Kidney (tissue), 22 donors: ENCODE measurements at places on chromosomes 4 and X.

DNA sequence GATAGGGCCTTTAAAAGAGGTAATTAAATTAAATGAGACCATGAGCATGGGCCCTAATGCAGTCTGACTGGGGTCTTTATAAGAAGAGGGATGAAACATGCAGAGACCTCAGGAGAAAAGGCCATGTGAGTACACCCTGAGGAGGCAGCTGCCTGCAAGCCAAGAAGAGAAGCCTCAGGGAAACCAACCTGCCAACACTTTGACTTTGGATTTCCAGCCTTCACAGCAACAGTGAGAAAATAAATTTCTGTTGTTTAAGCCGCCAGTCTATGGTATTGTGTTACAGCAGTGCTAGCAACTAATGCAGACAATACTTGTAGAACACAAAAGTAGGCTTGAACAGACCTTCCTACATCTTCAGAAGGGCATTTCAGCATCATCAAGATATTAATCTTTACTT, 52.3 kb downstream of the SMAD1 start:
- DNase-seq, result no peak

- no peak for DNase-seq
These were observed 173.6 kb downstream of the AFAP1 start for GRCh38 chr4:7766086-7766485.

DNA sequence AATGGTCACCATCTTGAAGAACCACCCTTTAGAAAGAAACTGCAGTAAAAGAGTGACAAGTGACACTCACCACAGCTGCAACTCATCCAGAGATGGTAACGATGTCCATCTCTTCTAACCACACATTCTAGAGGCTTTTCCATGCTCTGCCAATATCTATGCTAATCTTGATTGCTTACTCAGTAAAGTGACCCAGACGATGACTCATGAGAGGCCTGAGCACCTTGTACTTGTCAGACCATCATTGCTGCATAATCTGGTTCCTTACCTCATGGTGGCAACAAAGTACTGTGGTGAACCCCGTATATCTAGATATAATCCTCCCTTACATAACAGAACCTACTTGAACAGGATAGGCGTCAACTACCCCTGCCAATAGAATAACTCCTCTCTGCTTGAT, 75.6 kb downstream of the CCNG2 start:
- DNase-seq, result no peak

GRCh38 chrX:13256603-13257002, 63.2 kb downstream of the ATXN3L start:
- DNase-seq, result no peak

DNA sequence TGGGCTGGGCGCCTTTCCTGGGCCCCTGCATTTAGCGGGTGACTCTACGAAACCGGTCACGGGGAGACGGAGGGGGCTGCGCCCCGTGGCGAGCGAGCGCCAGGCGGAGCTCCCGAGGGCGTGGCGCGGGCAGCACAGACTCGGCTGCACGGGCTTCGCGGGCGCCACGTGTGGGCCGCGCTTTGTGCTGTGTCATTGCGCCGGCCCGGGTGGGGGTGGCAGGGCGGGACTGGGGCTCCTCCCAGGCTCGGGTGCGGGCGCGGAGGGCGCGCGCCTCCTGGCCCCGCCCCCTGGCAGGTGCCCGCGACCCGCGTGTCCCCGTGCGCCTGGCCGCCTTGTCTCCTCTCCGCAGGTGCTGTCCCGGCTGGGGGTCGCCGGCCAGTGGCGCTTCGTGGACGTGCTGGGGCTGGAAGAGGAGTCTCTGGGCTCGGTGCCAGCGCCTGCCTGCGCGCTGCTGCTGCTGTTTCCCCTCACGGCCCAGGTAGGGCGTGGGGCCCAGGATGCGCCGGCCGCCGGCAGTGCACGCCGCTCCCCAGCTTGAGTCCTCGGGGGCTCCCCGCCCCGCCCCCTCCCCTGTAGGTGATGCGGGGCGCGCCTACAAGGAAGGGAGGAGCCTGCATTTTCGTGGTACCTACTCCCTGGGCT, 651 bp downstream of the UCHL1 start:
- DNase-seq, result peak; percentile 70

DNA sequence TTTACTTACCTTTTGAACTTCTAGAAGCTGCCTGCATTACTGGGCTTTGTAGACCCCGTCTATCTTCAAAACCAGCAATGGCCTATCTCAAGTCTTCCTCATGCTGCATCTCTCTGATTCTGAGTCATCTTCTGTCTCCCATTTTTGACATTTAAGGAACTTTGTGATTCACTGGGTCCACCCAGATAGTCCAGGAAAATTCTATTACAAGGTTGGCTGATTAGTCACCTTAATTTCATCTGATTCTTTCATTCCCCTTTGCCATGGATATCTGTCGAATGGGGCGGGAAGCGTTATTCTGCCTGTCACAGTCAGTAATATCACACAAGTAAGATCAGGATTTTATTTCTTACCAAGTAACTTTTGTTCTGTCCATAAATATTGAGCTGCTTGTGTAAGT, 618.0 kb downstream of the CCSER1 start:
- no peak for DNase-seq

DNA sequence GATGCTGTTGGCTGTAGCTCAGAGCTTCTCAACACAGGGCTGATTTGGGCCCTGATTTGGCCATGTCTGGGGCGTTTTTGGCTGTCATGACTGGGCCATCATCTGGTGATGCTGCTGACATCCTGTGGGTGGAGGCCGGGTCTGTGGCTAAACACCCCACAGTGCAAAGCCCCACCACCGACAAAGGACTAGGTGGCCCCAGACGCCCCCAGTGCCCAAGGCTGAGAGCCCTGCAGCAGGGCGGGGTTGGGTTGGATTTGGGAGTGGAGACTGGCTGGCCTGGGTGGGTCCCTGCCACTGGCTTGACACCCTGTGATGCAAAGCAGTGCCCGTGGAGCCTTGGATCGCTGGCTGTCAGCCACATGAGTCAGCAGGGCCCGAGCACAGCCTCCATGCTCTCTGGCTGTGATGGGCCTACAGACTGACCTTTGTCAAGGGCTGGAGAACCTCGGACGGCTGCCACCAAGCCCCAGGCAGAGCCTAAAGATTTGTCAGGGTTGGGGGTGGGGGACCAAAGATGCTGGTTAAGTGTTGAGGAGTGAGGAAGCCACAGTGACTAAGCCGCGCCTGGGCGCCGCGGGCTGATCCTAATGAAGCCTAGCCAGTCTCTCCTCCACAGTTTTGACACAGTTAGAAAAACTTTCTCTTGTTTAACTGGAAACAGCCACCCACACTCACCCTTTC, 28.3 kb downstream of the CYTL1 start:
- no peak for DNase-seq

GRCh38 chr4:140595065-140595464, 26.3 kb upstream of the UCP1 start:
- no peak for DNase-seq

GRCh38 chrX:44667771-44668170, 125.1 kb upstream of the FUNDC1 start:
- no peak for DNase-seq

DNA sequence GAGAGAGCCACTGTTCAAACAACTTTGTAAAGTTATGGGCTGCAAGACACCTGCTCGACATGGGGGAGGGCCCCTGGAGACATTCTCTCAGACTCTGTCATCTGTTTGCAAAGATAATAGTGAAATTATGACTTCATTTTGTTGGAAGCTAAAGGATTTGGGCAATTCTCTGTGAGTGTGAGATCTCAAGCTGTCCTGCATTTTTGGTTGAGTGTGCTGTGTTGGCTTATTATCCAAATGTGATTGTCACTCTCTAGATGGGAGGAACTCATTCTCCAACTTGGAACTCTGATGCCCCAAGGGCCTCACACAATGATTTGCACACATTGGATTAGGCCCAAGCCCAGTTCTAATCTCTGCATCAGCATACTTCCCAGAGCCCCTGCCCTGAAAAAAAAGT, 63.7 kb downstream of the STK32B start:
- DNase-seq, result no peak

- no peak for DNase-seq
These were observed 31.0 kb upstream of the BEX4 start for GRCh38 chrX:103183912-103184311.

DNA sequence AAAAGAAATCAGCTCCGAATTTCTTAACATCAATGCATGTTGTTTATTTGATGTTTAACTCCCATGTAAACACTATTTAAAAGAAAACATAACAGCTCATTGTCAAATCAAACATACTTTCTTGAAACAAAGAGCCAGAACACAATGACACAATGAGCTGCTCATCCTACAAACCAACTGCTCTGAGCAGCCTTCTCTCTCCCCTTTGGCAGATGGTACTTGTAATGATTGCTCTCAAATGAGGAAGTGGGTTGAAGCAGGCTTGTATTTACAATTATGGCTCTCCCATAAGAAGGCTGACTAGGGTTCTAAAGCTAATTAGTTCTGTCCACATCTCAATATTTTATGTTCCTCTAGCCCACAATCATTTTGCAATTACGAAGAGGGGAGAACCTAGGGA, 637.8 kb upstream of the ADGRL3 start:
- DNase-seq, result no peak

DNA sequence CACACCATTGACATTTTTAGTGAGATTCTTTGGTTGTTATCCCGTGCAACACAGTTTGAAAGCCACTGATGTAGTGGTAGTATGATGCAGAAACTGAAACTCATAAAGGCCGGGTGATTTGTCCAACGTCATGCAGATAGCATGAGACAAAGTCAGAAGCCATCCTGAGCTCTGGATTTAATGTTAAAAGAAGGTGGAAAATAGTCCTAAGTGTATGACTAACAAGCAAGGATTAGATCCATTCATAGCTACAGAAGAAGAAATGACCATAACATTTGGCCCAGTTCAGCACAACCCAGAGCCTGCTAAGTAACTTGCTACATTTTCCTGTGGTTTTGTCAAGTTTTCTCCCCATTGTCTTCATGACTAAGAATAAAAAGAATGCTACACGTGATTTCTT, 142.4 kb downstream of the AMELX start:
- DNase-seq, result no peak

GRCh38 chr4:14559646-14560045, 442.6 kb upstream of the CPEB2 start:
- no peak for DNase-seq

DNA sequence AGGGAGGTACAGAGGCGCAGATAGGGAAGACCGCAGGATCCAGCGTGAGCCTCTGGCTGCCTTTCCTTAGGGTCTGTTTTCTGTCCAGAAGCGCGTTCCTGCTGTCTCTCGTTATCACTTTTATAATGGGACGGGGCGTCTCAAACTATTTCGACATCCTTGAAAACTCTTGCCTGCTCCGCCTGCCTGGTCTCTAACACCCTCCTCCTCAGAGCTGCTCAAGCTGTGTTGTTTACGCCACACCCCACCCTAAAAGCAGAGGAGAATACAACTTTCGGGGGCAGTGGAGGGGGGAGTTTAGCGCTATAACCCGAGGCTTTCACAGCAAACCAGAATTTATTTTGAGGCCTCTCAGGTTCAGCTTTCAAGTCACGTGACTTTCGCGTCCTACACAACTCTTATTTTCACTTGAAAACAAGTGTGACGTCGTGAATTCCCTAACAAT, 646 bp upstream of the FAM3A start:
- no peak for DNase-seq

DNA sequence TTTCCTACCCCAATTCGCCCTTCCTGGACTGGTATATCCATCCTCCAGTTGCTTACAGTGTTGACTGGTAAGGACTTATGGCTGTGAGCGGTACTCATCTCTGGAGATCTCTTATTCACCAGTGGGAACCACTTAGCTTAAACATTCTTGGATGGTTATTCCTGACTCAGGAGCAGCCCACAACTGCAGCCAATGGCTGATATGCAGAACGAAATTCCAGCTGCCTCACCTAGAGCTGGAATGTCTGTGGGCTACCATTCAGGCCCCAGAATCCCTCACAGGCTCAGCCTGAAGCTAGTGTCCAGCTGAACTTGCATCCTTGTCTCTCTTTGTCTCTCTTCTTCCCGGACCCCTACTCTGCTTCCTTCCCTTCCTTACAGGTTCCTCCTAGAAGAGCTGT, 138.9 kb upstream of the SMIM31 start:
- DNase-seq, result no peak

- no peak for DNase-seq
These were observed 166.7 kb downstream of the PRDM5 start for GRCh38 chr4:120755864-120756263.

- no peak for DNase-seq
These were observed 118.7 kb downstream of the ZIC3 start for GRCh38 chrX:137684591-137684990.

- no peak for DNase-seq
These were observed 28.5 kb upstream of the WNK3 start for GRCh38 chrX:54386314-54386713.

GRCh38 chrX:10397349-10397748, 223.0 kb downstream of the MID1 start:
- no peak for DNase-seq

DNA sequence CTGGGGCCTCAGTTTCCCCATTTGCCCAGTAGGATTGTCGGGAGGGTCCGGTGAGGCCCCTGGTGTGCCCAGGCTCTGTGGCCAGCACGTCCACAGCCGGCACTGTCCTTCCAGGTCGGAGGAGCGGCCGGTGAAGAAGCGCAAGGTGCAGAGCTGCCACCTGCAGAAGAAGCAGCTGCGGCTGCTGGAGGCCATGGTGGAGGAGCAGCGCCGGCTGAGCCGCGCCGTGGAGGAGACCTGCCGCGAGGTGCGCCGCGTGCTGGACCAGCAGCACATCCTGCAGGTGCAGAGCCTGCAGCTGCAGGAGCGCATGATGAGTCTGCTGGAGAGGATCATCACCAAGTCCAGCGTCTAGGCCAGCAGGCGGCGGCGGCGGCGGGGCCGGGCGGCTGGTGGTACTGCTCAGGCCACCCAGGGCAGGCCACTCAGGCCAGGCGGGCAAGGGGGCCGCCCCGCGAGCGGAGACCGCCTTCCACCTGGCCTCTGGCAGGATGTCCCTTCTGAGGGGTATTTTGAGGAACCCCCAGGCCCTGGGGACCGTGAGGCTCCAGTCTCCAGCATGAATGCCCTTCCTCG, 6.7 kb downstream of the MSANTD1 start:
- peak; percentile 26 for DNase-seq

DNA sequence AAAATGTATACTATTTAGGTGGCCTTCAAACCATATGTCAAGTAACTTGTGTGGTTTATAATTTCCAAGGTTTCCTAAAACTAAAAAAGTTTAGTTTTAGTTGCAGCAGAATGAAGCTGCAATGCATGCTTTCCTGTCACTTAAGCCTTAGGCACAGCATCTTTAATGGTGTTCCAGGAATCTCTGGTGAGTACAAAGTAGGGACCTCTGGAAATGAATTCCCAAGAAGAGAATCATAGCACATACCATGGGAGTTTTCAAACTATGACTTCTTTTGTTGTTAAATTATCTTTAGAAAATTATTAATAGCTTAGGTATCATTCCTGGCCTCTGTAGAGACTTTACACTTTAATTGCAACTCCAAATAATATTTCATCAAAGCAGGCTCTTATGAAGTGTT, 1005.9 kb upstream of the PABPC4L start:
- DNase-seq, result no peak

DNA sequence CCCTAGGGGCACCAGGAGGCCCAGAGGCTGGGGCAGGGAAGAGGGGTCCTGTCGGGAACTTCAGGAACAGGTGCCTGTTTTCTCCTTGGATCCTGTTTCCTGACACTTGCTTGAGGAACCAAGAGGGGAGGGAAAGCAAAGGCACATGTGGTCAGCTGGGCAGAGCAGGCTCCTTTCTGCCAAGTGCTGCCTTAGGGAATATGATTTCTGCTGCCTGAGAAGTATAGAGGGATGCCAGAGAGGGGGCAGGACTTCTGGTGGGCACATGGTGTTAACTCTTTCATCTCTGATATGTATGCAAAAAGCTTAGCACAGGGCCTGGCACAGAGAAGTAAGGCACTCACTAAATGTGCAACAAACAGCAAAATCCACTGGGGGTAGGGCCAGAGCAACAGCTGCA, 51.2 kb upstream of the PJA1 start:
- DNase-seq, result no peak
